ENCODE measurements at places on chromosomes 7 and 10.

DNA sequence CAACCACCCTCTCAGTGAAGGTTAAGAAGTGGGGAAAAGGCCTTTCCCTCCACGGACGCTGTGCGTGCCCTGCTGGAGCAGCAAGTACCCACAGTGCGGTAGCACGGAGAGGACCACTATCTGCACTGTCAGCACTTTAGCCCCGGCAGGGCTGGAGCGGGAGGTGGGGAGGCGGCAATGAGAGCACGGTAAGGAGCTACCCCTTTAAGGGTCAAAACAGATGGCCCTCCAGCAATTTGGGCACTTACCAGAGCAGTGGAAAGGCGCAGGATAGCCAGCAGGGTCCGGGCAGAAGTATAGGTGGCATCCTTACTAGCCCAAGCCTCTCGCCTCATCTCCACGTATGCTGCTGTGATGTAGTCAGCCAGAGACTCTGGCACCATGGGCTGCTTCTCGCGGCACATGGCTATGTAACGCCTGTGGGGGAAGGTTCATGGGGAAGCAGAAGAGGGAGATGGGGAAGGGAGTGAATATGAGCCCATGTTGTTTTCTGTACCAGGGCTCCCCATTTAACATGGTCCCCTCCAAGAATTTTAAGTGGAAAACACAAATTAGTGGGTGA lies 5.2 kb downstream of the COPS6 start:
- DNase-seq: no peak

GRCh38 chr7:36736899-36737211 lies 12.6 kb upstream of the AOAH start:
- DNase-seq: peak; percentile 21

GRCh38 chr7:101717628-101718357 lies 88.7 kb upstream of the MYL10 start:
- no peak for DNase-seq

- DNase-seq: no peak
Observed at GRCh38 chr7:148563583-148564274, 26.8 kb upstream of the C7orf33 start.

DNA sequence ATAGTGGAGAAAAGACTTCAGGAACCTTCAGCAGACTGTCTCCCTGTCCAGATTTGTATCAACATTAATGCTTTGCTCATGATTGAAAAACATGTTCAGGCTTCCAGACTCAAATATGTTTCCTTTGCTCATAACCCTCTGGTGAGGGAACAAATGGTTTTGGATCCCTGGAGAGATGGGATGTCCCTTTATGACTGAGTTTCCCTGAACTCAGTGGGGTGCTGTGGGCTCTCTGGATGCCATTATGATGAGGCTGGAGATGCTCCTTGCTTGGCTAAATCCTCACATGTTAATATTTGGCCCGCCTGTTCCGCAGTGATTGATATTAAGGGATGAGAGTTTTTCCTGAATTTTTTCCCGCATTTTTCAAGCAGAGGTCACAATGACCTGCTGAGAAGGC lies 749.4 kb downstream of the SUGCT start:
- DNase-seq: no peak

- peak; percentile 65 for DNase-seq
Observed at GRCh38 chr7:131106681-131107336, 220.9 kb upstream of the MKLN1 start.

- no peak for DNase-seq
Observed at GRCh38 chr7:68689087-68689433, 909.2 kb upstream of the AUTS2 start.

GRCh38 chr10:11876324-11876723 lies 53.2 kb downstream of the PROSER2 start:
- DNase-seq: no peak

DNA sequence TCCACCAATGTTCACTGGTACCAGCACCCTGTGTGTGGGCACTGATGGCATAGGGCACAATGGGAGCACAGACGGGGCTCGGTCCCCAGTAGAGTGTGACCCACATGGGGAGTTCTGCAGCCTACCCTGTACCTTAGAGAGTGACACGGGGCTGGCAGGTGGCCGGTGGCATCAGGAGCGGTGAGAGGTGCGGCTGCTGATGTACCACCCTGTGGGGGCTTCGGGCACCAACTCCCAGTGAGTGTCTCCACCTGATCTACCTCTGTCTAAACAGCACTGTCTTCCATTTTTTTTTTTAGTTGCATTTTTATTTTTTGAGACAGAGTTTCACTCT lies 4.1 kb downstream of the JAKMIP3 start:
- no peak for DNase-seq

GRCh38 chr10:70462349-70462984 lies 16.1 kb upstream of the PALD1 start:
- DNase-seq: no peak

DNA sequence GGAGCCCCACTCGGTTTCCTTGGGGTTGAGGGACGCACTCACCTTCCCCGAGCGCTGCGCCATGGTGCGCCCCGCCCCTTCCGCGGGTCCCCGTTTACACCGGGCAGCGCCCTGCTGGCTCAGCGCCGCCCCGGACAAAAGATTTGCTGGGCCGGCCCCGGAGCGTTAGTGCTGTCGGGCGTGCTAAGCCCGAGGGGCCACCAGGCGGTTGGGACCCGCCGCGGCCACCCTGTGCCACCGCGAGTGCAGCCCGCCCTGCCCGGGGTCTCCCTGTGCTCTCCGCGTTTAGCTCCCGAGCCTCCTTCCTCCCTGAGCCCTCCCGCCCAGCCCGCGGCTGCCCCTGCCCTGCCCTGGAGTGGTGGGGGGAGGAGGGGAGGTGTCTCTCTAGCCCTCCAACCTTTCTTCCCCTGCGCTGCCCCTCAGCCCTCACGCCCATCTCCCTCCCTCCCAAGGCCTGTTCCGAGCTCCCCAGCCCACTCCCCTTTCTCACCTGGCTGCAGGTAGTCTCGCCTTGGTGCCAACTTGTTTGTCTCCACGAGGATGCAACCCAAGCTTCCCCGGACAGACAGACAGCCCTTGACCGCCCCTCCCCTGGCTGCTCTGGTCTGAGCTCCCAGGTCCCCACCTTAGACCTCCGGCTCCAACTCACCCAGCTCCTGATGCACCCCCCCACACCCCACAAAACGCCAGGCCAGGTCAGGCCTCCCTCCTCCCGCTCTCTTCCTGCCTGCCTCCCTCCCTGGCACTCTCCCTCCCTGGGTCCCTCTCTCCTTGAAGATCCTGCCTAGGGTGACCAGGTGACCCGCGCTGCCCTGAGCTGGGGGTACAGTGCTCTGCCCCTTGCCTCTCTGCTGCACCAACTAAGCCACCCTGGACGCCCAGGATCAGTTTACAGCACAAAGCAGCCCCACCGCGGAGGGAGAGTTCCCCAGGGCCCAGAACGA lies at the start of gene CRYGN:
Gene CRYGN (minus strand): TSS at position 287 of the 944 bp plus-strand sequence. CDS start 224 bp downstream, at position 63.
- DNase-seq: no peak

GRCh38 chr7:37421861-37422500 lies 26.7 kb downstream of the ELMO1 start:
- no peak for DNase-seq

GRCh38 chr7:18530224-18531179 lies 35.0 kb downstream of the HDAC9 start:
- DNase-seq: no peak

GRCh38 chr7:151396328-151396970 lies 13.4 kb downstream of the WDR86 start:
- no peak for DNase-seq

GRCh38 chr7:15561835-15562234 lies at the start of gene AGMO:
Gene AGMO (minus strand): TSS chr7:15562015.
- no peak for DNase-seq

DNA sequence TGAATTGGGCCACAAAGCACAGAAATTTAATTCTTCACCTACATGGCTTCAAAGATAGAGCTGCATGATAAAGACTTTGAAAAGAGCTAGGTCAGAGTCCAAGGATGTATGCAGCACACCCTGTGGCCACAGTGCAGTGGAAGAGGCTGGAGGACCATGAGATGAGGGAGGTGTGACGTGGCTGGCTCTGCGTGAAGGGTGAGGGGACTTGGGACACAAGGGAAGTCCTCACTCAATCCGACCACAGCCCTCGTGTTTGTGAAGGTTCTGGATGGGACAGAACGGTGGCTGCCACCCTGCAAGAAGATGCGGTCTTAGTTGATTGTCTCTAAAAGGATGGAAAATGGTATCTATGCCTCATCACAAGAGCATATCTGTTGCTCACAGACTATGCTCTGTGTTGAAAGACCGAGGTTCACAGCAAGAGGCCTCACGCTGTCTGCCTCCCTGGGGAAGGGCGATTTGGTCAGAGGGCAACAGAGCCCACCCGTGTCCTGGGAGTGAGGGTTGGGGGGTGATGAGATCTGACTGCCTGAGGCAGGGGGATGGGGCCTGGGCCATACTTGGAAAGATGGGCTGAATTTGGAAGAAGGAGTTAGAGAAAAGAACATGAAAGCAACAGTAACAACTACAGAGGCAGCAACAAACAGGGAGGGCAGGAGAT lies 174.4 kb upstream of the SHH start:
- DNase-seq: no peak
